CD4-positive, alpha-beta T cell treated with Interleukin-2 at 100 ng/mL for 4 hours (primary cell): ENCODE measurements at places on chromosomes 16 and 17.

DNA sequence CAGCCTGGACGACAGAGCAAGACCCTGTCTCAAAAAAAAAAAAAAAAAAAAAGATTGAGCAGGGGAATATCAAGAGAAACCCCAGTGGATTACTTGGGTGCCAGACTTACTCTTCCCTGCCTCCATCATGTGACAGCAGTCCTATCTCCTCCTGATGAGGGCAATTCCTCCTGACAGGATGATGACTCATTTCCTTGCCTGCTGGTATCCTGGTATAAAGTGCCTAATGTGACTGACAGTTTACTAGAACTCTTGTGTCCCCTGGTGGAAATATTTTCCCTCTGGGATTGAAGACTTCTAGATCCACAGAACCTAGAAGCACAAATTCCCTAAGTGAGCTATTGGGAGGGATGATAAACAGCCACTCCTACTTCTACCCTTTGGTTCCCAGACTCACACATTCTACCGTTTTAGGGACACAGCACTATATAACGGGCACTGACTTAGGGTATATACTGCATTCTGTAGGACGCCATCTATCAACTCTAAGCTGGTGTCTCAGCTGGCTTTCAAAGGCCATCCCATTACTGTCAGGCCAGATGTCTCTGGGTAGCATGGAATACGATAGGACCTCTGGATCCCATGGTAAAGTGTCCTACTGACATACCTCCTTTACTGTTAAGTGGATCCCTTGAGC is 114.6 kb upstream of the MED13 start:
- DNase-seq = no peak

DNA sequence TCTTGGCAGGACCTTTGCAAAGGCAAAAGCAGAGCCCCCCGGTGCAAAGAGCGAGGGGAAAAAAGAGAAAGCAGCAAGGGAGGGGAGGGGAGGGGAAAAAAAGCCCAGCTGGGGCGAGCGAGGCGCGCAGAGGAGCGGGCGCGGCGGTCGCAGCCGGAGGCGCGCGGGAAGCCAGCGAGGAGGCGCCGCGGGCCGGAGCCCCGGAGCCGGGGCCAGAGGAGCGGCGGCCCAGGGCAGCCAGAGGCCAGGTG is 129 bp downstream of the IRX5 start:
- DNase-seq = no peak

DNA sequence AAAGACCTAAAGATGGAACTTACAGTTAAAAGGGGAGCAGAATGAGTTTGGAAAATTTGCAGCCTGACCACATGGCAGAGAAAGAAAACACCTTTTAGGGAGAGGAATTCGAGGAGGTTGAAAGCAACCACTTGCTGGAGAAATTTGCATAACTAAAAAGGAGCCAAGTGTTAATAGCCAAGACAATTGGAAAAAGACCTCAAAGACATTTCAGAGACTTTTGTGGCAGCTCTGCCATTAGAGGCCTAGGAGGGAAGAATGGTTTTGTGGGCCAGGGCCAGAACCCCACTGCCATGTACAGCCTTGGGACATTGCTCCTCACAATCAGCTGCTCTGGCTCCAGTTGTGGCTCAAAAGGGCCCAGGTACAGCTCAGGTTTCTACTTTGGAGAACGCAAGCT is 338.5 kb downstream of the UTP18 start:
- DNase-seq = no peak

- DNase-seq = no peak
Measured at GRCh38 chr16:88441460-88441859, 11.6 kb upstream of the ZFPM1 start.

DNA sequence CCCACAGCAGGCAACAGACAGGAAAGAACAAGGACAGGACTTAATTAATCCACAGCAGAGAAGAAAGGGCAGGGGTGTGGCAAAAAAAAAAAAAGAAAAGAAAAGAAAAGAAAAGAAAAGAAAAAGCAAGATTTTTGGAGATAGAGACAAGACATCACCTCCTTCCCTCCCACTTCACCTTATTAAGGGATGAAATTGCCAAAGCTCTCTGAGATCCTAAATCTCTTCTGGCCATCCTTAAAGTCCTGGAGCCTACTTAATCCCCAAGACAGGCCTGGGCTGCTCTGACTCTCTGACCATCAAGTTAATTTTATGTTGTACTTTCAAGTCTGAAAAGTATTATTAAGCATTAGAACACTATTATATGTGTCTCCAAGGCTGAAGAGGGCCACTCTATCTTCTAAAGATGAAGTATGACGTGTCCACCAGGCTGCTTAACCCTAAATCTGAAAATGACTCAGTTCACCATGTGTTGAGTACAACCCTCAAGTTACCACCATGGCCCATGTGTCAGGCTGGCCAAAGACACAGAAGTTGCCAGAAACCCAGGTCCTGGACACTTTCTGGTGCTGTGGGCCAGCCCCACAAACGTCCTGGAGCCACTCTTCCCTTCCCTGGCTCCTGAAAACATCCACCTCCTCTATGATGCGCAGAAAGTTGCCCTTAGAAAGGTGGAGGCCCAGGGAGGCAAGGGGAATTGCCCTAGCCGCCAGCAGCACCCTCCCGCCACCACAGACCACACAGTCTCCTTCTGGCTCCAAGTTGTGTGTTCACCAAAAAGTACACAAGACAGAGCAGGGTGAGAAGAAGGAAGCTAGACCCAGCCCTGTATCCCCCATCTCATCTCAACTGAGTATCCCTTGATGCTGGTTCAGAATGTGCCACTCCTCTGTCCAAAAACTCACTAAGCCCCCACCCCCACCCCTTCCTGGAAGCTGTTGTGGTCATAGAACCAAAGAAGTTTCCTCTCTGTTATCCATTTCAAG is 2.7 kb downstream of the SOCS1 start:
- peak; percentile 66 for DNase-seq

DNA sequence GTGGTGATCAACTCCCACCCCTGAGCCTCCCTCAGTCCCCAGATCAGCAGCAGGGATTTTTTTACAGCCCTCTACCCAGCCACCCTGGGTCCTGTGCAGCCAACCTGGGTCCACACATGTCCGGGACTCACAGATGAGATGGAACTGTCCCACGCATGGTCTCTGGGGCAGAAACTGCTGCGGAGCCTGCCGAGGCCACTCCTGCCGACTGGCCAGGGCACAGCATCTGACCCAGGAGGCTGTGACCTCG is 48.0 kb upstream of the ZCCHC14 start:
- no peak for DNase-seq

DNA sequence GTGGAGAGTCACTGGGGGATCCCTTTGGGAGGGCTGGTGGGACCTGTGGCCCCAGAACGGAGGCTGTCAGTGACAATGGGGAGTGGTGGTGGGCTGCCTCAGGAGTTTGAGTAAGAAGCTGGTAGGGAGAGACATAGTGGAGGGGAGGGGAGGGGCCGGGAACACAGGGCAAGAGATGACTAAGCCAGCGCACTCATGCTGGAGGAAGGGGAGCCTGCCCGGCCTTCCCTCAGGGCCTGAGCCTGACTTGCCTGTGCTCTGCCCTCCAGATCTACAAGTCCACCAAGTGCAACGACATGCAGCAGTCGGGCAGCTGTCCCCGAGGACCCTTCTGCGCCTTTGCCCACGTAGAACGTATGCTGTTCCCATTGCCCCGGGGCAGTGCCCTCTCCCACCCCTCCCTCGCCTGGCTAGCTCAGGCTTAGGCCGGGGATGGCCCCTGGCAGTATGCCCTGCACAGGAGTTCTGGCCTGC is 29.3 kb downstream of the UNC13D start:
- DNase-seq = no peak

DNA sequence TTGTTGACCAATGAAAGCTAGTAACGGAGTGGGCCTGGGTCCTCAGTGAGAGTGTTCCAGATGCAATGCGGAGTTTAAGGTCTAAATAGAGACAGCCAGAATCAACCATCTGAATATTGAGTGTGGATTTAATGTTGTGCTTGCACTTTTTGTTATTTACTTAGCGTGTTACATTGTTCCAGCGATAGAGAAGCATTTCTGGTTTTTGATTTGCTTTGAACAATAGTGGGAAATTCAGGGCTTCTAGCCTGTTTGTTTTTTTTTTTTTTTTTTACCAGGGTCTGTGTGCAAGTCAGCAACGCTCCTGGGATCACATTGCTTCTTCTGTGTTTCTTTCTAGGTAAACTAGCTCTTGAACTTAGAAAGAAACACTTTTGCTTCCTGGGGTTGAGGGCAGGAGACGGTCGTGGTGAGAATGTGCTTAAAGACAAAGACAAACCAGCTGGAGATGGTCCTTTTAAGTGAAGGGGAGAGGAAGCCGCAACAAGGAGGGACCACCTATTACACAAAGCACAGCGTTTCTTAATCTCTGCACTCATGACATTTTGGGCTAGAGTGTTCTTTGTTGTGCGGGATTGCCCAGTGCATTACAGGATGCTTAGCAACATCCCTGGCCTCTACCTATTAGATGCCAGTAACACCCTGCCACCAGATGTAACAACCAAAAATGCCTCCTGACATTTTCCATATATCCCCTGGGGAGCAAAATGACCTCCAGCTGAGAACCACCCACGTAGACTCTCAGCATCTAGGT is 119.2 kb downstream of the MAP2K6 start:
- DNase-seq = no peak

GRCh38 chr16:78452025-78452555 is 352.6 kb downstream of the WWOX start:
- DNase-seq = no peak

GRCh38 chr17:79720705-79721292 is 9.9 kb upstream of the ENPP7 start:
- no peak for DNase-seq

DNA sequence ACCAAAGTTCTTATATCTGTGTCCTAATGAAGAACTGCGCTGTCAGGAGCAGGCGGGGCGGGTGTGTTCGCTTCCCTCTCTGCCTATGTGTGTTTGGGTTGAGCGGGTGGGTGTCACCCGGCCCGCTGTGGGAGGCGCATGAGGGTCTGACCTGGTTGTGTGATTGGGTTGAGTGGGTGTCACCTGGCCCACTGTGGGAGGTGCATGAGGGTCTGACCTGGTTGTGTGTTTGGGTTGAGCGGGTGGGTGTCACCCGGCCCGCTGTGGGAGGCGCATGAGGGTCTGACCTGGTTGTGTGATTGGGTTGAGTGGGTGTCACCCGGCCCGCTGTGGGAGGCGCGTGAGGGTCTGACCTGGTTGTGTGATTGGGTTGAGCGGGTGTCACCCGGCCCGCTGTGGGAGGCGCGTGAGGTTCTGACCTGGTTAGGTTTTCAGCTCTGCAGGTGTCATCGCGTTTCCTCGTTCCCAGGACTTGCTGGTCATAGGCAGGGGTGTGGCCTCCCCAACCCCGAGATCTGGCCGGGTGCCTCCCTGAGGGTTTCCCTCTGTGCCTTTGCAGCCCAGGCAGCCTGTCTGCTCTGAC is 69.6 kb upstream of the ZNF750 start:
- peak; percentile 31 for DNase-seq

DNA sequence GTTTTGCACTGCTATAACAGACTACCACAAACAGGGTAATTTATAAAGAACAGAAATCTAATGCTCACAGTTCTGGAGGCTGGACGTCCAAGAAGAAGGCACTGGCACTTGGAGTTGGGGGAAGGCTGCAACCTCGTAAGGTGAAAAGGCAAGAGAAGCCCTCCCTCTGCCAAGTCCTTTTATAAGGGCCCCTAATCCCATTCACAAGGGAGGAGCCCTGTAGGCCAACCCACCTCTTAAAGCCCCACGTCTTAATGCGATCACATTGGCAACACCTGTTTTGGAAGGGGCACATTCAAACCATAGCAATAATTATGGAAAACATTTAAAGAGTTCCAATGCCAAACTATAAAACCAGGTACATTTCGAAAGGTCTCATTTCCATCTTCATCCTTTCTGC is 5.2 kb downstream of the PKD1L3 start:
- no peak for DNase-seq

DNA sequence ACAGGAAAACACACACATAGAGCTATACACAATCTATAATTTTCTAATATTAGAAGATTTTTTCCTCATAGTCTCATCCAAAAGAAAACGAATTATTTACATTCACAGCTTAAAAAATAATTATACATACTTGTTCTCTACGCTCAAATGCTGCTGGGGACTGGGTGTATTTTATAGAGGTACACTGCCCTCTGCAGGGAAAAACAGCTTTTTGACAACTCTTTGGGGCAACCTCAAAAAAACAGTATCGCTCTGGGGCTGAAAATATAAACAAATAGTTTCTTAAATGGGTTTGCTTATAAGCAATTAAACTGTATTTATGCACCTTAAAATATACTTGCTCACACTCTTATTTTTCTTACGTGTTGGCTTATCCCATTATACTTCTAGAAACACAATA is 261.8 kb upstream of the PSMD7 start:
- DNase-seq = no peak

DNA sequence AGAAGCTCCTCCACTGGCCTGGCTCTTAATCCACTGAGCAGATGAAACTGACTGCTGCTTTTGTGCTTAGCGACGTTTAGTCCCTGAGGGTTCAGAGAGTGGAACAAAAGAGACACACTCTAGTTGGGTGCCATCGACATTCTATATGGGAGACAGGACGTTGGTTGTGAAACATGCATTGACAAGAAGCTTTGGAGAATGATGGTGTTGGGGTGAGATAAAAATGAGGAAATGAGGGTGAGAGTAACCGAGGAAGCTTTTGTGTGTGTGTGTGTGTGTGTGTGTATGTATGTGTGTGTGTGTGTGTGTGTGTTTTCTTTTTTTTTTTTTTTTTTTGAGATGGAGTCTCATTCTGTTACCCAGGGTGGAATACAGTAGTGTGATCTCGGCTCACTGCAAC is 89.5 kb downstream of the ABCC1 start:
- no peak for DNase-seq

DNA sequence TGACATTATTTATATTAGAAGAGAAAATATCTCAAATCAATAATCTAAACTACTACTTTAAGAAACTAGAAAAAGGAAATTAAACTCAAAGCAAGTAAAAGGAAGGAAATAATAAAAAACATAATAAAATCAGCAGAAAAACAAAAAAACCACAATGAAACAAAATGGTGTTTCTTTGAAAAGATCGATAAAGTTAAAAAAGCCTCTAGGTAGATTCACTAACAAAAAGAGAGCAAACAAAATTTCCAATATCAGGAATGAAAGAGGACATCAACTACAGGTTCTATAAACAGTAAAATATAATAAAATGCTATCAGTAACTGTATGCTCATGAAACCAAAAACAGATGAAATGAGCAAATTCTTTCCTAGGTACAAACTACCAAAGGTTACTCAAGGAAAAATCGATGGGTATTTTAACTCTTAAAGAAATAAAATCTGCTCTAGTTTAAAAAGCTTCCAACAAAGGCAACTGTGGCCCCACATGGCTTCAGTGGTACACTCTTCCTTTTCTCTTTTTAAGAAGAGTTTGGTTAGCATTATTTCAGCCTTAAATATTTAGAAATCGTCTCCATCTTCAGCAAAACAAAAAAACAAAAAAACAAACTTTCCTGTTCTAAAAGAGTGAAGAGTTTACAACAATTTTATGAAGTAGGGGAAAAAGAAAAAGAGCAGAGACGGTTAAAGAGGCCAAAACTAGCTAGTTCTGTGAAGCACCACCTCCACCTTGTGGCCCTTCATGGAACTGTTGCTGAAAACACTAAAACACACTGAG is 102.2 kb downstream of the TRIM37 start:
- DNase-seq = peak; percentile 80

DNA sequence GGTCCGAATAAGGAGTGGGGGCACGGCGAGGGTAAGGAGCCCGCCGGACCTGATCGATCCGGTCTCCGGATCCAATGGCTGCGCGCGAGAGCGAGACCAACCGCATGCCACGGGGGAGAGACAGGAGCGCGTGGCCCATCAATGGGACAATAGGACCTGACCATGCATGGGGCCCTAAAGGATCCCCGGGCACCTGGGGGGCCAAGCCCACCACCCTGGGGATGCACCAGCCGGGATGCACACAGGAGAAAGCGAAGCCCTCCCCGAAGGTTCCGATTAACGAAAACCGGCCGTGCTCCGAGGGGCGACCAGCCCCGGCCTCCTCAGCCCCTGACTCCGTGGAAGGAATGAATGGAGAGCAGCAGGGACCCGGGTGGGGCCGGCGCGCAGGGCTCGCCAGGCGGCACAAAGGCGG is 525 bp downstream of the JPT1 start:
- DNase-seq = no peak
